Hepatic stellate cell (primary cell): ENCODE measurements at places on chromosomes 2 and 18.

DNA sequence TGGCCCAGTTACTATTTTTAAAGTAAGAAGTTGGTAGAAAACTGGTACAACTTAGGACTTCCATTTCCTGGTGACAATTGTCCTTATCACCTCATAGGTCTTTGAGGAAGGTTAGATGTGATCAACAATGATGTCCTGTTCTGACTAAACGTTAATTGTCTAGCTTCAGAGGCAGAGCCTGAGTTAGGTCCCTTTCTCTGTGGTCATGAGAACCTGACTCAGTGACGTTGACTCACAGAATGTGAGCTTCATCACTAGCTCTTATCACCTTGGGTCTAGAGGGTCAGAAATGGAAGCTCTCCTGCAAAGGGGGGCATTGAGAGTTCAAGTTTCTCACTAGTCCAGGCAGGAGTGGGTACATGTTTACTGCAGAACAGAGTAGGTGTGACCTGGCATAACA is 60.6 kb upstream of the ATP8B1 start:
- no peak for DNase-seq

GRCh38 chr2:113169002-113169530 is 4.7 kb upstream of the PSD4 start:
- DNase-seq, result no peak

- DNase-seq, result no peak
These were observed 2.5 kb upstream of the DNAJC10 start for GRCh38 chr2:182713601-182714000.

DNA sequence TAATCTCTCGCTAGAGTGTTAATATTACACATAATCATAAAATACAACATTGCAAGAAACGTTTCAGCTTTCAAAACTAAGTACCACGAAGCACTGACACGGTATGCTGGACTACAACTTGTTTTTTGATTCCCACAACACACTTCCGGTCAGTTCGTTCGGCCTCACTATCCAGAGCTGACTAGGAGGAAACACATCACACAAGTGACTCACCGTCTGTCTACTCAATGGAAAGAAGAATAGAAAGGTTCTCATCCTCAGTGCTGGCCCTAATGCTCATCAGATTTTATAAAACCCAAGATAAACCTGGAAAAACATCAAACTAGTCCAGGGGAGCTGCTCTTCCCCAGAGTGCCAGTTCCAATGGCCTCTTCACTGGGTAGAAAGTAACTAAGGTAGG is 42.9 kb downstream of the ZNF385B start:
- no peak for DNase-seq

DNA sequence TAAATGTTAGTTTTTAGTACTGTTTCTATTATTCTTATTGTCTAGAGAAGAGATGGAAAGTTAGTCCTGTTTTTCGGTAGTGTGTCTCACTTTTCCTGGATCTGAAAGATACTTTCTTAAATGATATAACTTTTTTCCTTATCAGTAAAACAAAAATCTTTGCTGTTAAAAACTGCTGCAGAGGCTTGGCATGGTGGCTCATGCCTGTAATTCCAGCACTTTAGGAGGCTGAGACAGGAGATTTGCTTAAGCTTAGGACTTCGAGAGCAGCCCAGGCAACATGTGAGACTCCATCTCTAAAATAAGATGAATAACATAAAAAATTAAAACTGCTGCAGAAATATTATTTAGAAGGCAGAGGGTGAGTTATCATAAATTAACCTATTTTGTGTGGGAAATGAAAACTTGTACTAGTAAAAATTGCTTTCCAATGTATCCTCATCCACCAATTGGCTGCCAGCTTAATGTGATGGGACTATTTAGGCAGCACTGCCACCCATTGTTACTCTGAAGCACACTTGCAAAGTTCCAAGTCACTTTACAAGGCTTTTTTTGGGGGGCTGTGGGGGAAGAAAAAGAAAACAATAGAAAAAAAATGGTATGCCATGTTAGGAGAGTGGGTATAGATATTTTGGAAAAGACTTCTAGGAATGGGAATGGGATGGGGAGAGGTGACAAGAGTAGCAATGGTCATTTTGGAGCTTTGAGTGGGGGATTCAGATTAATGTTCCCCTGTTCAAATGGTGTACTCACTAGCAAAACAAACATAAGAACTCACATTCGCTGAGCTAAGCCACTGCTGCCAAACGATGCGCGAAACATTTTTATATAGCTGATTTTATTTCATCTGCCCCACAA is 62.7 kb downstream of the MEIS1 start:
- DNase-seq, result no peak
